ENCODE measurements at places on chromosomes 5 and 9. TPM values are rescaled to one million over a fixed set of nuclear protein-coding genes. Genes with fewer than 3 reads are reported as not detected.

Gene SMIM33
- not detected for total RNA-seq

Gene PNPLA7
- 1.8 TPM for total RNA-seq

Gene IFNK
- total RNA-seq, result not detected

Gene LRRC26
- not detected for total RNA-seq

Measured in A375 (cell line).